ENCODE measurements at places on chromosomes 1 and 21. TPM values are rescaled to one million over a fixed set of nuclear protein-coding genes. Genes with fewer than 3 reads are reported as not detected.
A peak's percentile ranks its signal among the peaks of the same experiment; 100 is the strongest.

CLDN17 gene
- total RNA-seq, result not detected

FLAD1 gene
- 60.4 TPM for total RNA-seq

- no peak for DNase-seq
Measured at GRCh38 chr1:100793659-100794058, 74.1 kb downstream of the VCAM1 start.

DNA sequence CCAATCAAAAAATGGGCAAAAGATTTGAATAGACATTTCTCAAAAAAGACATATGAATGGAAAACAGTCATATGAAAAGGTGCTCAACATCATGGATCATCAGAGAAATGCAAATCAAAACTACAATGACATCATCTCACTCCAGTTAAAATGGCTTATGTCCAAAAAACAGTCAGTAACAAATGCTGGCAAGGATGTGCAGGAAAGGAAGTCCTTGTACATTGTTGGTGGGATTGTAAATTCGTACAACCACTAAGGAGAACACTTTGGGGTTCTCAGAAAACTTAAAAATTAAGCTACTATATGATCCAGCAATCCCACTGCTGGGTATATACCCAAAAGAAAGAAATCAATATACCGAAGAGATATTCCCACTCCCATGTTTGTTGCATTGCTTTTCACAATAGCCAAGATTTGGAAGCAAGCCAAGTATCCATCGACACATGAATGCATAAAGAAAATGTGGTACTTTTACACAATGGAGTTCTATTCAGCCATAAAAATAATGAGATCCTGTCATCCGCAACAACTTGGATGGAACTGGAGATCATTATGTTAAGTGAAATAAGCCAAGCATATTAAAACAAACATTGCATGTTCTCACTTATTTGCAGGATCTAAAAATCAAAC is 17.9 kb downstream of the GBP5 start:
- no peak for DNase-seq

DNA sequence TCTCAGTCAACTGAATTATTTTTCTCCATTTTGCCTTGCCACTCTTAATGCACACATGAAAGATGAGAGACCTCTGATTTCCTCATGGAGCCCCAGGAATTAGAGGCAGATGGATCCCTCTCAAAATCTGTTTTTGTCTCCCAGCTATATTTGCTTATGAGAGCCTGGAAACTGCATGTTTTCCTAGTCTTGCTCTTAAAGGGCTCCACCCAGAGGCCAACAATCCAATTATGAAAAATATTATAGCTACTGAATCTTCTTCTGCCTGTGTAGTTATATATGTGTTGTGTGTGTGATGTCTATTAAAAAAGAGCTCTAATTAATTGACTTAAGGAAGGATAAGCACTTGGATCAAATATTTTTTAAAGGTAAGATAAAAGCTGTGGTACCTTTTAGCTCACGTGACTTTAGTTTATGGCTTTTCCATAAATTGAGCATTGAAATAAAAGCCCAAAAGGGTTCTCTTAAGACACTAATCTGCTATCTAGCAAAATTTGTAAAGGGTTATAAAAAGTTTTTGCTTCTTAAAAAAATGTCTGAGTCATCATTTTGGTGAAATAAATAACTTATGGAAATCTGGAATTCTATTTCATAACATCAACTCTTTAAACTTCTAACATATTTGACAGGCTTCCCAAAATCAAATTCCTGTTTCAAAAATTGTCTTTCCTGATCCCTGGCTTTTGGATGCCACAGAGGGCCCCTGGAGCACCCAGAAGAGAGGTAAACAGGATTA is 31.2 kb upstream of the TSPEAR start:
- DNase-seq, result peak; percentile 15

DNA sequence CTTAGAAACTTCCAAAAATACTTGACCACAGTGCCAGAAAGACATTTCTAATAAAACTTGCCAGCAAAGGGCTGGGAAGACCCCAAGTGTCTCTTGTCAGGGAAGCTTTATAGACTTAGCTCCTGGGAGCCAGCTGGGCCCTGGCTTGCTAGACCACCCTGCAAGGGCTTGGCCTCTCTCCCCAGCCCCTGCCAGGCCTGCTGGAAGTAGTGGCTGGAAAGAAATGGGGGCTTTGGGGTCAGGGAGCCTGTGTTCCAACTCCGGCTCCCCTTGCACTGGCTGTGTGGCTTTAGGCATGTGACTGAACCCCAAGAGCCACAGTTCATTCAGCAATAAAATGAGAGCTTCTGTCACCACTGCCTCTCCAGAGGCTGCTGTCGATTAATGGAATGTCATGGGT is 31.1 kb downstream of the H3-3A start:
- no peak for DNase-seq

Data from NCI-H460 (cell line).